SHP77 (cell line): ENCODE measurements at places on chromosomes 2 and 18.

DNA sequence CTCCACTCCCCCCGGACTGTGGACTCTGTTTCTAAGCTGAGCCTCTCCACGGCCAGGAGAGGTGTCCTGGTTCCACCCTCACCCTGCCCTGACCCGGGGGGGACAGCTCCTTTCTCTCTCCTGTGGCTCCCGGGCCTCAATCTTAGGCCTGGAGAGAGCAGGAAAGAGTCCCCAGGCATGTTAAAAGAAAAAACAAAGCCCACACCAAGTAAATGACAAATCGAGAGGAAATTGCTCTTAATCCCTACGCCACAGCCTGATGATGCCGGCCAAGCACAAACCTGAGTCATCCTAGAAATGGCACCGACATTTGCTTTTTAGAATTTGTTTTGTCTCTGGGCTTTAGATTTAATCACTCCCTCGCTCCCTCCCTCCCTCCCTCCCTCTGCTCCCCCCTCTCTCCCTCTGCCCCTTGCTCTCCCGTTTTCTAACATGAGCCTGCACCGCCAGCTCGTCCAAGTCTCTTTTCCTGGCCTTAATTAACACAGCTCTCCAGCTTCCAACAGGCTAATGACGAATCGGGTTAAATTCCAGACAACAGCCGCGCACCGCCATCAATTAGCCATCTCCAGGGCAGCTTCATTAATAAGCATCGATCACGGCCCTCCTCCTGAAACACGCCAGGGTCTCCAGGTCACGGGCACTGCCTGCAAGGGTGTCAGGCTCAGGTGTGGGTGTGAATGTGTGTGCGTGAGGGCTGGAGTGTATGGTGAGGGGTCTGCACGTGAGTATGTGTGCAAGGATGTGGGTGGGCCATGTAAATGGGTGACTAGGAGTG is 230.8 kb downstream of the CELF4 start:
- DNase-seq: no peak

- no peak for DNase-seq
Measured at GRCh38 chr18:41996020-41996419, 41.0 kb downstream of the PIK3C3 start.

GRCh38 chr2:241268716-241269445 is 46.6 kb downstream of the HDLBP start:
- no peak for DNase-seq

GRCh38 chr2:76501641-76502040 is 790.9 kb upstream of the GCFC2 start:
- DNase-seq: no peak

DNA sequence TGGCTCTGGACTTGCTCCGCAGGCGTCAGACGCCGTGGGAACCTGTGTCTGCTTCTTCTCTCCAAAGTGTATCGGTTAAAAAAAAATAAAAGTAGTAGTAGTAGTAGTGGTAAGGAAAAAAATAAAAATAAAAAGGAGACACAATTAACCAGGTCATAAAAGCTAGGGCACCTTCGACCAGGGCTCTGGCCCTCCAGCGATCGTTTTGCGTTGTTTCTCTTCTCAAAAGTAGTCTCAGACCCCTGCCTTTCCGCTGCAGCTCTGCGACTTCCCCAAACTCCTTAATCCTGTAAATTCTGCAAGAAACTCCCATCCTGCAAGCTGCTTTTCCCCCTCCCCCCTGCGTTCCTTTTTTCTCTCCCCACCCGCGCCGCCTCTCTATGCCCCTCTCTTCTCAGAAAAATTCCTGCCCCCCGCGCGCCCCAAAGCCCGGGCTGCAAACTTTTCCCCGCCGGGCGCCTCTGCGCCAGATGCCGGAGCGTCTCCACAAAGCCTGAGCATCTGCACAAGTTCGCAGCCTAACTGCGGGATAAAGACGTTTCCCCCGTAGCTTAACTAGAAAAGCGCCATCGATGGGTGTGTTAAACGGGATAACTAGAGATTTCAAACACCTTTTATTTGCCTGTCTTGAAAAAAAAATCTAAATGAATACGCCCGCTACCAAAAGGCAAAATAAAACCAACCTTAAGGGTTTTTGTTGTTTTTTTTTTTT is 1.8 kb upstream of the SALL3 start:
- DNase-seq: no peak

- DNase-seq: no peak
Measured at GRCh38 chr2:48844417-48845155, 89.1 kb upstream of the LHCGR start.

GRCh38 chr2:128041561-128041960 is 13.7 kb upstream of the SAP130 start:
- no peak for DNase-seq

GRCh38 chr2:226420646-226421045 is 379.0 kb downstream of the IRS1 start:
- no peak for DNase-seq

DNA sequence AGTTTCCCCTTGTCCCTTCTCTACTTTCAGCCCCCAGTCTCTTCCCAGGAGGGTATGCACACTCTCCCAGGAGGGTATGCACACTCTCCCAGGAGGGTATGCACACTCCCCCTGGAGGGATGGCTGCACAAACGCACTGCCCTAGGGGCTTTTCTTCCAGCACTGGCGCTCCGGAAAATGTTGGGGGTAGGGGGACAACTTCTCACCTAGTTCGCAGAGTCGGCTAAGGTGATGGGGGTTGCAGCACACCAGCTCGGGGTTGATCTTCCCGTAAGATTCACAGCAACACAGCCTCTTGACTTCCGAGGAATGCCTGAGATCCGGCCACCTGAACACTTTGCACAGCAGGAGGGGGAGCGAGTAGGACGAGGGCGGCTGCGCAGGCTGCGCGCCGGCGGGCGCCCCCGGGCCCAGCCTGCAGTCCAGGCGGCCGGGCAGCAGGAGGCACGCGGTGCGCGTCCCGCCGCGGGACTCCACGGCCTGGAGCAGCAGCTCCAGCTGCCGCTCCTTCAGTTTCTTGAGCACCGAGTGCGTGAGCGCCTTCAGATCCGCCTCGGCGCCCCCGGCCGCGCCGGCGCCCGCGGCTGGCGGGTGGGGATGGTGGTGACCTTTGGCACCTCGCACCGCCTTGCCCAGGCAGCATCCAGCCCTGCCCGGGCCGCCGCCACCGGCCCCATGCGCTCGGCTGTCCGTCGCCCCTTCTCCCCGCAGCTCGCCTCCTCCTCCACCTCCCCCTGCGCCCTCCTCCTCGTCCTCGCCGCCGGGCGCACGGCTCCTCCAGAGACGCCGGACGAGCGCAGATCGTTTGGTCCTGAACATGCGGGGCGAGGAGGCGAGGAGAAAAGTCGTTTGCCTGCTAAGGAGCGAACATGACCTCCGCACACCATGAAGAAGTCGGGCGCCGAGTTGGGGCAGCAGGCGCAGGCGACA is 894 bp downstream of the SMAD7 start:
- no peak for DNase-seq

DNA sequence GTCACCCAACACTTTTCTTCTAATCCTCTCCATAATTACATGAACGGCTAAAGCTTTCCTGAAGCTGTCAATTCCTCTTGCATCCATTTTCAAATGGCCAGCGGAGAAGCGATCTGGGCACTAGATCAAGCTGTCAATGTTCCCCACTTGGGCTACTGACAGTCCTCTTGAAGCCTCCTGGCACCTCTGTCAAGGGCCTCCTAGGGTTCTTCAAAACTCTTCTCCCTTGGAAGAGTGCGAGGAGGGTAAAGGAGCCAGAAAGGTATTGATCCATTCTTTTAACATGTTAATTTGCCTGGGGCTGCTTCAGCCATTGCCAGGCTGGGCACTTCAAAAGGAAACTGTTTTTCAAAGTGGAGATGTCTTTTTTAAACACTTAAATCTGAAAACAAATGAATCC is 19.8 kb downstream of the EPHA4 start:
- no peak for DNase-seq

- DNase-seq: no peak
Measured at GRCh38 chr2:226904592-226904991, 68.7 kb downstream of the RHBDD1 start.

- DNase-seq: no peak
Measured at GRCh38 chr2:118320658-118321057, 232.4 kb downstream of the INSIG2 start.

DNA sequence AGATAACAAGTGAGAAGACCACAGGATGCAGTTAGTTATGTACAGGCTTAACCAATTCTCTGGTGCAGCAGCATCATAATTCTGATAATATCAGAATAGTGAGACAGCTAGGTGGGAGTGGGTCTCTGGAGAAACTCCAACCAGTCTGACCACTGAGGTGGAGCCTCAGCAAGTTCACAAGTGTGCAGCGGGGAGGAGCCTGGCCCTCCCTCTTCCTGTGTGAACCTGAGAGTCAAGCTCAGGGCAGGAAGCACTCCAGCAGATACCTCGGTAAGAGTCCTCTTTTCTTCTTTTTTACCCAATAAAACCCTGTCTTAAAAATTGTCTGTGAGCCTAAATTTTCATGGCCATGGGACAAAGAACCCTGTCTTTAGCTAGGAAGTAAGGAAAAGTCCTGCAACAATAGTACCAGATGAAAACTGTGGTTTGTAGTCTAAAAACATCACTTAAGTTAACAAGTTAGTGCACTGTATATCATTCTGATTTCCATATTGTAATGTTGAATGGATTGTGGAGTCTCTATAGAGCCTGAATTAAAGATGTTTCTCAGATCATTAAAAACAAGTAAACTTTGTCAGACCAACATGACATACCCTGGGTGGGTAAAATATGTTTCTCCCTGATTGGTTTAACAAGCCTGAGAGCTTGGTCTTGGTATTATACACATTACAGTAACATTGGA is 370.8 kb downstream of the TMEM182 start:
- DNase-seq: no peak

DNA sequence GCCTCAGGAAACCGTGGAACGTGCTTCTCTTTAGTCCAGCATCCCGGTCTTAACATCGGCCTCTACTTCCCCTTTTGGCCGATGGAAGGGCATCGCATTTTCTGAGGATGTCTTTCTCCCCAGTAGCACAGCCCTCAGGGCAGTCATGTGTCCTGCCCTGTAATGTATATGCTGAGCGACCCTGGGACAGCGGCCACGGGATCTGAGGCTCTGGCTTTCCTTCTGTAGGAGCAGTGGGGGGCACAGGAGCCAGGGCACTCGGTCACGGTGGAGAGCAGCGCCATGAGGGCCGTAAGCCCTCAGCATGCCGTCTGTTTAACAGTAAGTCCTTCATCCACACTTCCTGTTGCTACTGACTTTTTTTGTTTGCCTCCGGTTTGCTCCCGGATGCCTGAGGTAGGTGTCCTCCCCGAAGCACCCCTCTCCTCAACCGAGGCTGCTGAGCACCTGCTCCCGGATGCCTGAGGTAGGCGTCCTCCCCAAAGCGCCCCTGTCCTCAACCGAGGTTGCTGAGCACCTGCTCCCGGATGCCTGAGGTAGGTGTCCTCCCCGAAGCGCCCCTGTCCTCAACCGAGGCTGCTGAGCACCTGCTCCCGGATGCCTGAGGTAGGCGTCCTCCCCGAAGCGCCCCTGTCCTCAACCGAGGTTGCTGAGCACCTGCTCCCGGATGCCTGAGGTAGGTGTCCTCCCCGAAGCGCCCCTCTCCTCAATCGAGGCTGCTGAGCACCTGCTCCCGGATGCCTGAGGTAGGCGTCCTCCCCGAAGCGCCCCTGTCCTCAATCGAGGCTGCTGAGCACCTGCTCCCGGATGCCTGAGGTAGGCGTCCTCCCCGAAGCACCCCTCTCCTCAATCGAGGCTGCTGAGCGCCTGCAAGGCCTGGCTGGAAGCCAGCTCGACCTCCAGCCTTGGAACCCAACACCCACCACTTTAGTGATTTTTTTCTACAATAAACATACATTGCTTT is 169.3 kb downstream of the HDAC4 start:
- DNase-seq: no peak

DNA sequence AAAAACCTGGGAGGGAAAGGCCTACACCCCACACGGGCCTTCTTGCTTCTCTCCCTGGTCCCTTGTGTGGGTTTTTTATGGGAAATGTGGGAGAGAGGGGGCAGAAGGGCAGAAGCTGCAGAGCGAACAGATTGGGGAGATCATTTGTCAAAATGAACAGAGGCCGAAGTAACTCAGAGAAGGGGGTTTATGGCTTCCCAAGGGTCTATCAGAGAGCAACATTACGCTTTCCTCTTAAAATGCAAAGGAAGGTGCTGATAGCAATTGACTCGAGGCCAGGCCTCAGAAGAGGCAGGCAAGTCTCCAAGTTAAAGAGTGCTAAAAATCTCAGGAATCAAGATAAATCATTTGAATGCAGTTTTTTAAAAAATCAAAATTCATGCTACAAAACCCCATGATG is 101.5 kb downstream of the SGPP2 start:
- DNase-seq: no peak

GRCh38 chr2:234841321-234842015 is 110.3 kb upstream of the SH3BP4 start:
- DNase-seq: no peak

GRCh38 chr2:23637011-23637778 is 252.2 kb downstream of the KLHL29 start:
- DNase-seq: no peak

DNA sequence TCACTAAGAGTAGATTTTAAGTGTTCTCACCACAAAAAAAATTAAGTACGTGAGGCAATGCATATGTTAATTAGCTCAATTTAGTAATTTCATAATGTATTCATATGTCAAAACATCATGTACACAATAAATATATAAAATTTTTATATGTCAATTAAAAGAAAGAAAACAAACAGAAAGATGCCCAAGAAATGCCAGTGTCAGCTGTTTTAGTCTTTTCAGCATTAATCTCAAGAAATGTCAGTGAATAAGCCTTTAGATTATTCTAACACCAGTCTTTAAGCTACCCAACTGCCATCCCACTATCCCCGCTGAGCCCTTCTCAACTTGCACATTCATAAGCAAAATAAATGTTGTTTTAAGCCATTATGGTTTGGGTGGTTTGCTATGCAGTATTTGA is 76.5 kb downstream of the C1D start:
- DNase-seq: no peak
